ENCODE measurements at places on chromosomes 2 and 18.

DNA sequence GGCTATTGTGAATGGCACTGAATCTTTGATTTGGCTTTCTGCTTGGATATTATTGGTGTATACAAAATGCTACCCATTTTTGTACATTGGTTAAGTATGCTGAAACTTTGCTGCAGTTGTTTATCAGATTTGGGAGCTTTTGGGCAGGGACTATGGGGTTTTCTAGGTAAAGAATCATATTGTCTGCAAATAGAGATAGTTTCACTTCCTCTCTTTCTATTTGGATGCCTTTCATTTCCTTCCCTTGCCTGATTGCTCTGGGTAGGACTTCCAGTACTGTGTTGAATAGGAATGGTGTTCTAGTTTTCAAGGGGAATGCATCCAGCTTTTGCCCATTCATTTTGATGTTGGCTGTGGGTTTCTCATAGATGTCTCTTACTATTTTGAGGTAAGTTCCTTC lies 489.1 kb upstream of the LRATD1 start:
- no peak for DNase-seq

DNA sequence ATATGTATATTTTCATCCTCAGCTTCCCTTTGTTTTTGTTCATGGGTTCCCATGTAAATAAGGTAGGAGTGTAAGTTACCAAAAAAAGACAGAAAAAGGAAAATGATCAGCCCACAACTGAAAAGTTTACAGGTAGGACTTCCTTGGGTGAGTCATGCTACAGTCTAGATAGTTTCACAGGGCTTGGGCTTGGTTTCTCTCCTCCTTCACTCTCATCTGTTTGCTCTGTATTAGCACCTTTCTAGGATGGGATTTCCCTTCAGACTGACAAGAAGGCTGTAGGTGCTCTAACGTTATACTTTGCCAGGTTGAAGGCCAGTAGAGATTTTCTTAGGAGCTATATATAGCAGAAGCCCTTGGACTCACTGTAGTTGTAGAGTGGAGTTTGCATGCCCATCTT lies 57.9 kb downstream of the FAM171B start:
- no peak for DNase-seq

GRCh38 chr2:219059725-219060682 lies 717 bp downstream of the IHH start:
- no peak for DNase-seq

GRCh38 chr2:43136011-43136799 lies 90.2 kb downstream of the ZFP36L2 start:
- no peak for DNase-seq

DNA sequence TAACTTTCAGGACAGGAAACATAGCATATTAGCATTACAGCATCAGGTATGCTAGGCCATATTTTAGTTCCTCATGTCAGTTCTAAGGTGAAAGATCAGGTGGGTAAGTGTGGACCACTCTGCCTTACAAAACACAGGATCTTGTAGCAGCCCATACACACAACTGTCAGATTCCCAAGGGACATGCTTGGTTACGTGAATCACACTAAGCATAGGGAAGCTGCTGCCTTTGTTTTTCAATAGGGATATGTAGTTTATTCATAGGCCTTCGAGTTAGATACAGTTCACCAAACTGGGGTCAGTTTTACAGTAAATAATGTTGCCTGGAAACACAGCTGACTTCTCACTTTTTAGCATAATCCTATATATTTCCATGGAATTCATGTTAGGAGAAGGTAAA lies 116.1 kb upstream of the OTX1 start:
- DNase-seq: no peak

GRCh38 chr2:236341721-236342120 lies 77.5 kb upstream of the ASB18 start:
- DNase-seq: no peak

- no peak for DNase-seq
Observed at GRCh38 chr2:11750917-11751316, 4.5 kb downstream of the LPIN1 start.

DNA sequence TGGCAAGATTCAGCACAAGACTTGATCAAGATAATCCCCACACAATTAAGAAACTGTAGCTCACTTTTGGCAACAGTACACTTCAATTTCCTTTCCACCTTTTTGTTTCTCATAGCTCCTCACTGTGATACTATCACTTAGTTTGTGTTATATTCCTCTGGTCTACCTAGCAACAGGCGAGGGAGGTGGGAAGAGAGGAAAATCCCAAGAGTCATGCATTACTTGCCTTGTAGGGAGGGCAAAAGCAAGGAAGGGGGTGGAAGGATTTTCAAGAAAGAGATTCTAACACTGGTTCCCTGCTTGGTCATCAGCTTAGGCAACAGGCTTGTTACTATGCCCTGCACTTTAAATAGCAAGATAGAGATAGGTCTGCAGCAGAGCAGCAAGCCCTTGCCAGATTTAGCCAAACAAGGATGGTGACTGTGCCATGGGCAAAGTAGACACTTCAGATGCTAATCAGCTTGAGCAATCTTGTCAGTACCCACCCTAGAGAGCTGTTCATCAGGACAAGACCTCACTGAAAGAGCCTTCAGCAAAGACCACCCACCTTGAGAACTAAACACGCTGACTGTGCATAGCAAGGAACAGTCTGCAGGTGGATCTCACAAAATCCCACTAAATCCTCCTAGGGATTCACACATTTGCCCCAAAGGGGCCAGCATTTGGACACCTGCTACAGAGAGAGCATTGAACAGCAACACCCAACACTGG lies 134.6 kb downstream of the MBD2 start:
- DNase-seq: no peak

- no peak for DNase-seq
Observed at GRCh38 chr2:96869281-96869821, 529 bp downstream of the SEMA4C start.

- DNase-seq: no peak
Observed at GRCh38 chr2:18132697-18133096, 254.2 kb downstream of the KCNS3 start.

- no peak for DNase-seq
Observed at GRCh38 chr2:97848306-97848705, 134.9 kb downstream of the ZAP70 start.

- DNase-seq: no peak
Observed at GRCh38 chr2:170721678-170722077, 6.5 kb downstream of the SP5 start.
